ENCODE measurements at places on chromosomes 13 and 19.
A peak's percentile ranks its signal among the peaks of the same experiment; 100 is the strongest.

DNA sequence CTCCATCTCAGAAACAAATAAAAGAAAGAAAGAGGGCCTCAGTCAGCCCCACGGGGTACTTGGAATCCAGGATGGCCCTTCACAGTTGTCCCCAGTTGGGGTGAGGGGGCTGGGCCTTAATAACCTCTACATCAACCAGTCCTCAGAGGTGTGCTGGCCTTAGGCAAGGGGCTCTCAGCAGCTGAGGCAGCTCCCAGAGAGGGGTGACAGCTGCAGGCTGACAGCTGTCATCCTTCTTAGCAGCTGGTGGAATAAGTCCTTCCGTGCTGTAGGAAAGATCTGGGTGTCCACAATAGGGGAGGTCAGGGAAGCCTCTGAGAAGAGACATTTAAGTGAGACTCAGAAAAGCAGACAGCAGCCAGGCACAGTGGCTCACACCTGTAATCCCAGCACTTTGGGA lies 7.4 kb downstream of the BCAM start:
- no peak for DNase-seq

- peak; percentile 61 for DNase-seq
These were observed 10.1 kb upstream of the HAS1 start for GRCh38 chr19:51733742-51734522.

DNA sequence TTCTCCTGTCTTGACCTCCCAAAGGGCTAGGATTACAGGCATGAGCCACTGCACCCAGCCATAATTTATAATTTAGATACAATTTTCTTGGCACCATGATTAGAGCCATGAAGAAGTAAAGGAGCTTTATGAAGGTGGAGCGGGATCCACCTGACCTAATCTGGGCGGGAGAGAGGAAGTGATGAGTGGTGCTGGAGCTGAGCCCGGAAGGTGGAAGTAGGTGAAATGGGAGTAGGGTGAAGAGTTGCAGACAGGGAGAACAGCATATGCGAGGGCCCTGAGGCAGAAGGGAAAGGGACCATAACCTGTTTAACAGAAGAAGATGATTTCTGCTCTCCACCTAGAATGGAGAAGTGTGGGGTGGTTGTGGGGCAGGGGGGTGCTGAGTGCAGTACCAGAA lies 4.2 kb downstream of the BLOC1S3 start:
- no peak for DNase-seq

GRCh38 chr19:39341129-39341718 lies 997 bp upstream of the SAMD4B start:
- no peak for DNase-seq

- DNase-seq = peak; percentile 88
These were observed at the start of gene ZNF418 for GRCh38 chr19:57934820-57935665. ZNF418 (minus strand) TSS chr19:57935402; CDS start chr19:57933822, 1,580 bp downstream.

DNA sequence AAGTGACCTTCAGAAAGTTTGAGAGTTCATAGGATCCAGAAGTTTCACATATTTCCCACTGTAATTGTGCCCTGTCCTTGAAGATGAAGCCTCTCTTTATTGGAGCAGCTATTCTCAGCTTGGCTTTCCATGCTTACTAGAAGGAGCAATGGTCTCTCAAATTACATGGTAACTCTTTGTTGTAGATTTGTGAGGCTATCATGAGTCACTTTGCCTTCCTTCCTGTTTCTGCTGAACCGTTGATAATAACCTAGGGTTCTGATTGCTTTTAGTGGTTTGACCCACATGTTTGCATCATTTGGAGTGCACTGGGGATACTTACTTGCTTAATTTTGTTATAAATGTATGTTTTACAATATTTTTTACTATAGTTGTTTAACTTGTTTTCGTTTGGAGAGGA lies 772.9 kb upstream of the SLITRK6 start:
- no peak for DNase-seq

DNA sequence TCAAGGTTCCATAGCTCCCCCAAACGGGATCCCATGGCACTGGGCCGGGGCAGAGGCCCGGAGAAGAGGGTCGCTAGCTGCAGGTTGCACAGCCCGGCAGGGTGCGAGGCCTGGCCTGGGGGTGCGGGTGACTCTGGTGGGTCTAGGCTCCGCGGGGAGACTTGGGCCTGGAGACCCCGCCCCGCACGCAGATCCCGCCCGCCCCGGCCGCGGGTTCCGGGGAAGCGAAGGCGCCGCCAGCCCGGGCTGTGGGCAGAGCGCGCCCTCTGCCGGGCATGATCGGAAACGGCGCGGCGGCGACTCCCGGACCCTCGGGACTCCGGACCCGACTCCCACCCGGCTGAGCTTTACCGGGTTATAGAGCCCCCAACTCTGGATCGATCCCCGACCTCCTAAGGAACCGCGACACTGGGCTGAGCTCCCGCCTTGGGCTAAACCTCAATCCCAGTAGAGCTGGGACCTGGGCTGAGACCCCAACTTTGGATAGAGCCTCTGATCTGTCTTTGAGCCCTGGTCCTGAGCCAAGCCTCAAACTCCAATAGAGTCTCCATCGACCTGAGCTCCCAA lies 3.1 kb upstream of the TNFAIP8L1 start:
- peak; percentile 81 for DNase-seq

GRCh38 chr13:49530457-49530856 lies 34.7 kb downstream of the PHF11 start:
- no peak for DNase-seq

DNA sequence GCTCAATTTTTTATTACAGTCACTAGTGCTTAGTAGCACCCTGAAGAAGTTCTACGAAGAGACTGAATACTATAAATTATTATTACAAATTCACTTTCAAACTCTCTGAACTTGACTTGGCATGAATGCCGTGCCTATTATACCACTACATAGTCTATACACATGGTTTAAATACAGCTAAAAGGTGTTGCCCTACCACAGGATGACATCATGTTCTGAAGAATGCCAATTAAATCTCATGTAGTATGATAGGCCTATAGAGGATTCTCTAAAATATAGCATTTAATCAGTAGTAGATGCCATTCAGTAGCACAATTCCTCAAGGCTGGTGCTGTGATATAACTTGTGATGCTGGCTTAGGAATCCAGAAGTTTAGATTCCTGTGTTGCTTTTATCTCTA lies 16.7 kb upstream of the POSTN start:
- DNase-seq = no peak

DNA sequence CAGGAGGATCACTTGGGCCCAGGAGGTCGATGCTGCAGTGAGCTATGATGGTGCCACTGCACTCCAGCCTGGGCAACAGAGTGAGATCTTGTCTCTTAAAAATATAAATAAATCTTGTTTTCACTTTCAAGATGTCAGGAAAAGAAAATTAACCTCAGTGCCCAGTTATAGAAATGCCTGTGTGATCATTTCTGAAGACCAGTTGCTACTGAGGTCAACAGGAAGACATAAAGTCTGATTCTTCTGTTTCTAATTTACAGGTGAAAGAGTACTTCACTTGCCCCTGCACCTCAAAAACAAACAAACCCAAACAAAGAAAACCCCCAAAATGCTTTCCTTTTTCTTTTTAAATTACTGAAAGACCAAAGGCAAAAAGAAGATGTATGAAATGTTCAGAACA lies 174.3 kb upstream of the NBEA start:
- no peak for DNase-seq

DNA sequence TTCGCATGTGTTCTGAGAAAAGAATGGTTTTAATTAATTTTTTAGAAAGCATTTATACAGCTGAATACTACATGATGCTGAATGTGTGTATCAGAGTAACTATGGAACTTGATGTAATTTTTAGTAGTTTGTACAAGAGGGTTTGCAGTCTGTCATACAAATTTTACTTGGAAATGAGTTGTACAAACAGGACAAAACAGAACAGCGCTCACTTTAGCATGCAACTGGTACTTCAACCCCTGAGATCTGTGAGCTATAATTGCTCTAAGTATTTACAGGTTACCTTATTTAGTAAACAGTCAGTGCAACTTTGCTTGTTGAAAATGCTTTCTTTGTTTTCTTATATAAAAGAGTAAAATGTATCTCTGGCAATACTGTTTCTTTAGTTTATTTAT lies 706 bp downstream of the TNFRSF19 start:
- DNase-seq = no peak

DNA sequence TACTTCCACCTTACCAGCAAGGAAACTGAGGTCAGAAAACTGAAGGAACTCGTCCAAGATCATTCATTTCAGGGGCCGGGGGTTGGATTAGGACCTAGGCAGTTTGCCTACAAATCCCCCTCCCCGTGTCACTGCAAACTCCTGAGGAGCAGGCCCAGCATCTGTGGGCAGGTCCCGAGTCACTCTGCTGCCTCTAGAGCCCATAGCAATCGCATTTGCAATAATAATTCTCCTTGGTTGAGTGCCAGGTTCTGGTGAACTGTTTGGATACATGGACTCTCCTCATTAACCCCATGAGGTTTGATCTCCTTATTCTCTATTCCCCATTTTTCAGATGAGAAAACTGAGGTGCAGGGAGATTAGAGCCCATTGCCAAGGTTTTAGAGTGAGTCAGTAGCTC lies 903 bp downstream of the PIN1 start:
- no peak for DNase-seq

DNA sequence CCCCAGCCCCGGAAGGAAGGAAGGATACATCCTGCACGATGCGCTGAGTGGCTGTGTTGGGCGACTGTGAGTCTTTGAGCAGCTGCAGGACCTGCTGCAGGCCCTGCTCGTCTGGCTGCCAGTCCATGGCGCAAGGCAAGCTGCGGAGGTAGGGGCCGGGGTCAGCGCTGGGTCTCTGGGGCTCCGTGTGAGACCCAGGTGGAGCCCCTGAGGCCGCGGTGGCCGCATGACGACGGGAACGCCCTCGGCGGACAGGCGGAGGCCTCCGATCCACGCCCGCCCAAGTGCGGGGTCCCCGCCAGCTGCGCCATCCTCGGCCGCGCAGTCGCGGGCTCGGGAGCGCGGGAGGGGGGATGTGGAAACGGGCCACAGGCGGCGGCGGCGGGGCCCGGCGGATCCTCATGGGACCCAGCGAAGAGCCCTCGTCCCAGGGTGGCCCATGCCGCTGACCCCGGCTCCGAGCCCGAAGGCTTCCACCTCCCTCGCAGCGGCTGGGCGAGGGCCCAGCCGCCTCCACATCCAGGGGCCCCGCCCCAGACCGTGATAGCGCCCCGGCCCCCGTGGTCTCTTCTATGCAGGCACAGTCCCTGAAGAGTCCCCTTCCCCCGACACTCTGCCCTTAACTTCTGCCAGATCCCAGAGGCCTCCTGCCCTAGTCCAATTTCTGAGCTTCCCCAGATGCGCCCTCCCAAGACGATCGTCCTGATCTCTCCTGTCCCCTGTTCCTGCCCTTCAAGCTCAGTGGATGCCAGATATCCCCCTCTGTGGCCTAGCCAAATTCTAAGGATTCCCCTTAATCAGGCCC lies 2.7 kb downstream of the TNPO2 start:
- peak; percentile 27 for DNase-seq

DNA sequence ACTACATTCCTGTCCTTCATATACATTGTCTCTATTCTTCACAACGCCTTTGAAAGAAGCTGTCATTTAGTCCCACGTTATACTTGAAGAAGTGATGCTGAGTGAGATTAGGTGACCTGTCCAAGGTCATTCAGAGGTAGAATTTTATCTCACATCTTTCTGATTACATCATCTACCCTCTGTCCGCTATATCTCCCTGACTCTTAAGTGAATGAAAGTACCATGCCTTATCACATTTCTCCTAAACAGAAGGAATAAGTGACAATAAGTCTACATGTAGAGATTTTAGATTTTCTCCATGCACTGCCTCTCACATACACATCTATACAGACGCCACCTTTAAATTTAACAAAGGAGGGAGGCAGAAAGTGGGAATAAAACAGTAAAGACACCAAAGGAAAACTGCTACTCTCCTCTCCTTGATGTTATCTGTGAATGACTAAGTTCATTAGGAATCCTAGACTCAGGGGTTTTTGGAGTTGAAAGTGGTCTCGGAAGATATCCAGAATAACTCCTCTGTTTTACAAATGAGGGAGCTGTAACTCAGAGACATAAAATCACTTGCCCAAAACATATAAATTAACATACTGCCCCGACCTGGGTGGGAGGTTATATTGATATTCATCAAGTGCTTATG lies 4.9 kb upstream of the CLDN10 start:
- DNase-seq = no peak

GRCh38 chr19:1045247-1045603 lies 5.3 kb downstream of the ABCA7 start:
- DNase-seq = peak; percentile 93

DNA sequence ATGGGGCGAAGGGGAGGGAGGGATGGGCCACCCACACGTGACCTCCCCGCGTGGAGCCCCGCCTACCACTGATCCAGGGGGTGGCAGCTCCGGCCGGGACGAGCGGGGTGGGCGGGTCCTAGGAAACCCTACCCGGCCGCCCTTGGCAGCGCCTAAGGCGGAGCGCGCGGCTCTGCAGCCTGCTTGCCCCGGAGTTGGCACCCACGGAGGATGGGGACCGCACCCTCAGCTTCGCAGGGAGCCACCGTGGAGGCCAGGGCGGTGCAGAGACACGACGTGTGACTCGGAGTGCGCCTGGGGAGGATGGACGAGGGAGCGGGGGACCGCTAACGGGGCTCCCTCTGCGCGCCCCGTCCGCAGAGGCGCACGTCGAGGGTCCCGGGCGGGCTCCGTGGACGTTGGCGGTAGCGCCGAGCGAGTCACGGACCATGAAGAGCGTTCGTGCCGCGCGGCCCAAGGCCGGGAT lies at the start of gene RGS9BP:
TSS of gene RGS9BP (plus strand) at position 129 of the 466 bp plus-strand sequence. CDS start 416 bp downstream, outside the sequence.
- no peak for DNase-seq

GRCh38 chr19:39725995-39726394 lies 11.8 kb downstream of the CLC start:
- DNase-seq = no peak

DNA sequence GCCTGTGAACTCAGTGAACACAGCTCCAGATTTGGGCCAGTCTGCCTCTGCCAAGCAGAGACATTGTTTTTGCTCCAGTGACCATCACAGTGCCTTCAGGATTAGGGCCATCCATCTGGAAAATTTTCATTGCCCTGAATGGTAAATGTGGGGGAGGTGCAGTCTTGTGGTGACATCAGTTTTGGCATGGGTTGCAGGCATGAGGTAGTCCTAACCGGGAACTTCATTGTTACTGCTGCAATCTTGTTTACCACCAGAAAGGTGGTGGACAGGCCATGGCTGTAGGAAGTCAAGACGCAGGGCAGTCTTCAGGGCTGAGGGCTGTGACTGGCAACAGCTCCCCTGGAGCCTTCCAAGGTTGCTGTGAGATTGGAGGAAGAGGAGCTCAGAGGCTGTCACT lies 55.2 kb downstream of the SPATA13 start:
- no peak for DNase-seq

DNA sequence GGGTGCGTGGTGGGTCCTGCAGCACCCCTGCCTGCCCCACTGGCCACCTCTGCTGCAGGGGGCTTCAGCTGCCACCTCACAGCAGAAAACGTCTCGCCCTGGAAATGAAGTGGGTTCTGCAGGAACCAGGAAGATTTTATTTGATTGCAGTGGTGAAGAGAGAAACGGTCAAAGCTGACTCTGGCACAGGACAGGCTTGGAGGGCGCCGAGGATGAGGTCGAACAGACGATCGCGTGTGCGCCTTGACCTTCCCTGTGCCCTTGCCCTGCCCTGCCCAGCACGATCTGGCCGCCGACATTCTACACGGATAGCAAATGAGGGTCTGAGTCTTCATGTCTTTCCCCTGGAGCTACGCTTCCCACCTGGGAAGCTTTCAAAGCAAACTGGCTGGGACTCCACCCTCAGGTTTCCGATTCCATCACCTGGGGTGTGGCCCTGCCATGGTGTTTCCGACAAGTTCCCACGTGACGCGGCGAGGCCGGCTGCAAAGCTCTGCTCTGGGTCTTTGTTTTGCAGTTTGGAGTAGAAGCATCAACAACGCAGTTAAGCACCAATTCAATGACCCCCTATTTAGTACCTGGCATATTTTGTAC lies 50.3 kb upstream of the TUBGCP3 start:
- DNase-seq = peak; percentile 89

- DNase-seq = no peak
These were observed 129.2 kb downstream of the PAN3 start for GRCh38 chr13:28267497-28267896.

- DNase-seq = no peak
These were observed 42.6 kb downstream of the MRPL57 start for GRCh38 chr13:21219036-21219381.
